ENCODE measurements at places on chromosomes 1 and 21. TPM values are rescaled to one million over a fixed set of nuclear protein-coding genes. Genes with fewer than 3 reads are reported as not detected.

Gene ANKRD45
- not detected for total RNA-seq

Gene ATF6
- total RNA-seq: 35.3 TPM

Gene MSH4
- total RNA-seq: 0.54 TPM

Gene BCL2L15
- total RNA-seq: 16.8 TPM

Gene SPRR3
- 26.7 TPM for total RNA-seq

Gene CCDC30
- 5.1 TPM for total RNA-seq

Gene VAV3
- 38.2 TPM for total RNA-seq

Gene LRRN2
- total RNA-seq: not detected

Gene HES2
- total RNA-seq: not detected

Gene TNFRSF18
- not detected for total RNA-seq

Gene INSRR
- total RNA-seq: not detected

Gene C1orf226
- 14.1 TPM for total RNA-seq

Gene FGGY
- 8.5 TPM for total RNA-seq

Gene ETV3L
- total RNA-seq: not detected

Gene VANGL2
- total RNA-seq: 2.3 TPM

Gene DNTTIP2
- total RNA-seq: 76.7 TPM

Gene KRTAP10-2
- not detected for total RNA-seq

Gene CATSPERE
- total RNA-seq: 0.49 TPM

Gene CYP4A11
- total RNA-seq: not detected

Gene LCE6A
- not detected for total RNA-seq

Gene SYDE2
- total RNA-seq: 8.3 TPM

Gene STUM
- total RNA-seq: not detected

Gene CIART
- total RNA-seq: 0.42 TPM

Gene PDIK1L
- 11.4 TPM for total RNA-seq

Gene S100A3
- not detected for total RNA-seq

Gene NTNG1
- 1.5 TPM for total RNA-seq

Gene HORMAD1
- total RNA-seq: not detected

Gene ASCL5
- not detected for total RNA-seq

Gene TMEM81
- 4.4 TPM for total RNA-seq

Gene LORICRIN
- not detected for total RNA-seq

All from Calu3 (cell line).